ENCODE measurements at places on chromosomes 16 and 17.

DNA sequence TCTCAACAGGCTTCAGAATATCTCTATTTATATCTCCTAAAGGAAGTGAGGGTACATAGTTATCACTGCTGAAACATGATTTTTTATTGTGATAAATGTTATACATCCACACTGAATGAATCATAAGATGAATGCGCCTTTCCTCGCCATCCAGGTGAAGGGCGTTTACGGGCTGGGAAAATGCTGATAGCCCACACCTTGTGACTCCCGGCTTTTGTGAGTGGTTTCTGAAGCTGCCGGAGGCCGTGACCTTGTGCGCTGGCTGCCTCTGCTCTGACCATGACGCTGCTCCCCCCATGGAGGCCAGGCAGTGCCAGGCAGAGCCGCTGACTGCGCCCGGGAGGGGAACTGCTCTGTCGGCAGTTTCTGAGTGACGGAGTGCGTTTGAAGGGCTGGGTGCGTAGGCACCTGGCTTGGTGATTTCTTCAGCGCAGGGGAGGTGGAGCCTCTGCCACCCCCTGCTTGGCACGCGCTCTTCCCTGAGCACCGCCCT lies 97.2 kb downstream of the RAP1GAP2 start:
- no peaks in the 10 kb centered on the region for H3K4me1 ChIP-seq
- H3K27me3 ChIP-seq = no peaks in the 10 kb centered on the region
- no peak overlapping the region for H3K4me3 ChIP-seq
- peaks cover 23% of the 10 kb centered on the region for H3K36me3 ChIP-seq

GRCh38 chr16:81333356-81333755 lies 18.6 kb downstream of the GAN start:
- H3K36me3 ChIP-seq = no peaks in the 10 kb centered on the region
- H3K4me1 ChIP-seq = no peaks in the 10 kb centered on the region
- H3K27ac ChIP-seq = no peak overlapping the region
- no peaks in the 10 kb centered on the region for H3K27me3 ChIP-seq

GRCh38 chr16:2078096-2078495 lies 30.3 kb downstream of the TSC2 start:
- H3K27ac ChIP-seq = no peak overlapping the region
- H3K36me3 ChIP-seq = peaks cover 68% of the 10 kb centered on the region
- no peak for DNase-seq
- no peaks in the 10 kb centered on the region for H3K4me1 ChIP-seq
- no peak overlapping the region for H3K4me3 ChIP-seq

- no peaks in the 10 kb centered on the region for H3K4me1 ChIP-seq
- H3K4me3 ChIP-seq = no peak overlapping the region
- H3K27ac ChIP-seq = no peak overlapping the region
- no peaks in the 10 kb centered on the region for H3K27me3 ChIP-seq
- no peaks in the 10 kb centered on the region for H3K36me3 ChIP-seq
Measured at GRCh38 chr17:59234631-59235030, 14.3 kb downstream of the GDPD1 start.

GRCh38 chr17:80996422-80997305 lies 5.0 kb downstream of the CHMP6 start:
- H3K4me3 ChIP-seq = no peak overlapping the region
- H3K36me3 ChIP-seq = peaks cover 54% of the 10 kb centered on the region
- no peaks in the 10 kb centered on the region for H3K27me3 ChIP-seq
- H3K27ac ChIP-seq = no peak overlapping the region

- H3K4me3 ChIP-seq = no peak overlapping the region
- H3K36me3 ChIP-seq = peaks cover 46% of the 10 kb centered on the region
- DNase-seq = no peak
- no peak overlapping the region for H3K27ac ChIP-seq
- H3K4me1 ChIP-seq = no peaks in the 10 kb centered on the region
Measured at GRCh38 chr17:35660902-35661301, 70.5 kb upstream of the RASL10B start.

DNA sequence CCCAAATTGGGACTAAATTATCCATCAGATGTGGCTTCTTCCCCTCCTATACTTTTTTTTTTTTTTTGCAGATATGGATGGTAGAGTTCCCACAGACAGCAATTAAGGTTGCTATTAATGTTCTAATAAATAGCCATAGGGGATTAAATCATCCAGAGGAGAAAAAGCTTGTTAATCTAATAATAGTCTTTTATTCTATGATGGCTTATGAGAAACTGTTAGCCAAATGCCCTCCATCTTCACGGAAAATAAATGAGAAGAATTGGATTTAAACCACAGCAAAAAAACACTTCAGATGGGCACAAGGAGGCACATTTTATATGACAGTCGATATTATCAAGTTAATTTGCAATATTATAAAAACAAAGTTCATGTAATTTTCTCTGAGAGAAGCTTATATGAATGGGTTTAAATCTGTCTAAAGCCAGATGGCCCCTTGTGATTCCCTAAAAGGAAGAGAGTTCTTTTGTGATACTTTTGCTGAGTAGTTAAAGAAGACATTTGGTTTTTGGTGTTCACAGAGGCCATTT lies 5.1 kb upstream of the CAPNS2 start:
- no peak overlapping the region for H3K4me3 ChIP-seq
- no peak overlapping the region for H3K27ac ChIP-seq
- H3K36me3 ChIP-seq = no peaks in the 10 kb centered on the region
- no peaks in the 10 kb centered on the region for H3K4me1 ChIP-seq
- H3K27me3 ChIP-seq = no peaks in the 10 kb centered on the region
- DNase-seq = no peak

DNA sequence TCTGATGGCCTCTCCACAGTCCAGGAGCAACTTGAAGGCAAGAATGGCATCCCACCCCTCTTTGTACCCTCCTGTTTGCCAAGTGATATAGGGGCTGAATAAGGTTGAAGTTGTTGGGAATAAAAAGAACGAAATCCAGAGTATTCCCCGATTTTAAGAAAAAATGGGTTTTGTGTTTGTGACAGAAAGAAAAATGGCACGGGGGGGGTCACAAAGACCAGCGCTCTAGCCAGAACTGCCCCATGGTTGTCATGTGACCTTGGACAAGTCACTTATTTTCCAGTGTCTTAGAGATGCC lies 1.7 kb upstream of the HEXIM1 start:
- peaks cover 63% of the 10 kb centered on the region for H3K4me1 ChIP-seq
- no peaks in the 10 kb centered on the region for H3K36me3 ChIP-seq
- no peaks in the 10 kb centered on the region for H3K27me3 ChIP-seq
- H3K4me3 ChIP-seq = peak overlapping the region; percentile 94
- H3K27ac ChIP-seq = no peak overlapping the region

DNA sequence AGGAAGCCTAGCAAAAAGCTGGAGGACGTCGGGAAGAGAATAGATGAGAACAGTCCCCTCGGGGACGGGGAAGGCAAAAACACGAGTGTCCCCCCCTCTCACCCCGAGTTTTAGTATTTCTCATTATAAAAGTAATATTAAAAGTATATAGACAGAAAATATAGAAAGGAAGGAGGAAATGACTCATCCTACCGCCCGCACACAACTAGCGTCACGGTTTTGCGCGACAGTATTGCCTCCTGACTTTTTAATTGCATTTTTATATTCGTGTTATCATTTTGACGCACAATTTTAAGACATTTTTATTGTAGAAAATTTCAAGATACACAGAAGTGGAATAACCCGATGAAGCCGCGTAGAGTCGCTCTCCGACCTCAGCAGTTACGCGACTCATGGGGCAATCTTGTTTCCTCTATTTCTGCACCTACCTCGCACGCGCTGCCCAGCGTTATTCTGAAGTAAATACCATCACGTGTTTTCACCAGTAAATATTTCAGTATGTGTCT lies 652 bp upstream of the SLC25A19 start:
- H3K27me3 ChIP-seq = no peaks in the 10 kb centered on the region
- peaks cover 13% of the 10 kb centered on the region for H3K36me3 ChIP-seq
- peaks cover 21% of the 10 kb centered on the region for H3K4me1 ChIP-seq
- peak; percentile 38 for DNase-seq

DNA sequence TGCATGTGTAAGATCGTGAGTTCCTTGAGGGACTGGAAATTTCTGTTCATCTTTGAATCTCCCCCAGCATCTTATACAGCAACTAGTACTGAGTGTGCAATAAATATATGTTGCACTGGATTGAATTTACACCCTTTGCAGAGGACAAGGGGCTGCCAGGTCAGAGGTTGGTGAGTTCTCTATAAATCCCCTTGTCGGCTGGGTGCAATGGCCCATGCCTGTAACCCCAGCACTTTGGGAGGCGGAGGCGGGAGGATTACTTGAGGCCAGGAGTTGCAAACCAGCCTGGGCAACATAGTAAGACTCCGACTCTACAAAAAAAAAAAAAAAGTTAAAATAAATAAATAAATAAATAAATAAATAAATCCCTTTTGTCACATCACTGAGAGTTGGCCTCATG lies 9.4 kb upstream of the SP6 start:
- no peak overlapping the region for H3K4me3 ChIP-seq
- H3K27me3 ChIP-seq = peaks cover 8% of the 10 kb centered on the region
- peaks cover 19% of the 10 kb centered on the region for H3K4me1 ChIP-seq
- no peak overlapping the region for H3K27ac ChIP-seq
- no peaks in the 10 kb centered on the region for H3K36me3 ChIP-seq

- no peaks in the 10 kb centered on the region for H3K36me3 ChIP-seq
- H3K27me3 ChIP-seq = no peaks in the 10 kb centered on the region
- no peaks in the 10 kb centered on the region for H3K4me1 ChIP-seq
- DNase-seq = peak; percentile 16
- H3K4me3 ChIP-seq = no peak overlapping the region
Measured at GRCh38 chr17:32253117-32253611, 12.5 kb upstream of the RHBDL3 start.

- no peak overlapping the region for H3K4me3 ChIP-seq
- H3K4me1 ChIP-seq = peaks cover 71% of the 10 kb centered on the region
- no peak overlapping the region for H3K27ac ChIP-seq
- no peaks in the 10 kb centered on the region for H3K27me3 ChIP-seq
Measured at GRCh38 chr16:4373356-4373908, 1.8 kb downstream of the VASN start.

DNA sequence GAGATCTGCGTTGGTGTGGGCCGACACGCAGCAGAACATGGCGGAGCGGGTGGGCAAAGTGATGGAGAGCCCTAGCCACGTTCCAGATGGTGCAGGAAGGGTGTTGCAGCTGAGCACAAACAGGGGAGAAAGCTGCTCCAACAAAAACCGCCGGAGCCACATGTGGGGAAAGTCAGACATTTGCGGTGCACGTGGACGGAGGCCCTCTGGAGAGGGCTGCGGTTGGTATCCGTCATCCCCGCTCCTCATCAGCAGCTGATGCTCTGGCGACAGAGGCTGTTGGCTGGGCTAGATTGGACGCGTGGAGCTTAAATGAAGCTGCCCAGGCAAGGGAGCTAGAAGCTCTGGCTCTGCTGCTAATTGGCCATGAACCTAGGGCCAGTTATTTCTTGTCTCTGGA lies 43.5 kb upstream of the ADCY9 start:
- no peaks in the 10 kb centered on the region for H3K36me3 ChIP-seq
- no peak overlapping the region for H3K27ac ChIP-seq
- no peaks in the 10 kb centered on the region for H3K27me3 ChIP-seq
- H3K4me3 ChIP-seq = no peak overlapping the region
- no peak for DNase-seq

DNA sequence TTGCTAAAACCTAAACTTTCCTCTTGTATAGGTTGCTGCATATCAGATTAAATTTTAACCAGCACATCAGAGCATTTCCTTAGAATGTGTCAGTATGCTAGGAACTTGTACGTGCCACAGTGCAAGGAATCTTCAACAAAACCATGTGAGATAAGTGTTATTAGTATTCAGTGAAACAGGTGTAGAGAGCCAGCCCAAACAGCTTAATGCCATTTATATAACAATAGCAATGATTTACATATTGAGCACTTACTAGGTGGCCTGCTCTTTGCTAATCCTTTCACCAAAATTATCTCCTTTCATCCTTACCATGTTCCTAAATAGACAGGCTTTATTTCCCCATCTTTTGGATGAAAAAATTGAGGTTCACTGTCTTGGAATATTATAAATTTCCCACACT lies 485.7 kb downstream of the HS3ST4 start:
- H3K27me3 ChIP-seq = no peaks in the 10 kb centered on the region
- H3K4me1 ChIP-seq = no peaks in the 10 kb centered on the region
- DNase-seq = no peak
- H3K27ac ChIP-seq = no peak overlapping the region
- no peak overlapping the region for H3K4me3 ChIP-seq

DNA sequence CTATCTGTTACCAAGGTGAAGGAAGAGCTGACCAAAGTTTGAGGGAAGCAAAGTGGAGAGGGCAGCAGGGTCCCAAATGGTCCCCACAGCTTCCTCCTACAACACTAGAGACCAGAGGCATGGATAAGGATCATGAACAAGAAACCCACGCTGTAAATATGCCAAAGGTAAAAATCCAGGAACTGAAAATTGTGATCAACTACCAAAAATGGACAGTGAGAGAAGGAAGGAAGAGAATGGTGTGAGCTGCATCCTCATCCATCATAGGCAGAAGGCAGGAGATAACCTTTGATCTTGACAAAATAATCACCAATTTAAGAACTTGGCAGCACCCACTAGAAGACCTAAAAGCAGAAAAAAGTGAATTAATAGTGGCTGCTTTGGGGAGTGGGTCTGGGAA lies 66.2 kb downstream of the CYTH1 start:
- no peak for DNase-seq
- H3K4me3 ChIP-seq = peak overlapping the region; percentile 13
- no peaks in the 10 kb centered on the region for H3K27me3 ChIP-seq
- peaks cover 9% of the 10 kb centered on the region for H3K36me3 ChIP-seq
- peaks cover 84% of the 10 kb centered on the region for H3K4me1 ChIP-seq
- peak overlapping the region; percentile 50 for H3K27ac ChIP-seq

GRCh38 chr17:15650741-15651582 lies 31.5 kb upstream of the FBXW10B start:
- peak overlapping the region; percentile 31 for H3K4me3 ChIP-seq
- no peak for DNase-seq

DNA sequence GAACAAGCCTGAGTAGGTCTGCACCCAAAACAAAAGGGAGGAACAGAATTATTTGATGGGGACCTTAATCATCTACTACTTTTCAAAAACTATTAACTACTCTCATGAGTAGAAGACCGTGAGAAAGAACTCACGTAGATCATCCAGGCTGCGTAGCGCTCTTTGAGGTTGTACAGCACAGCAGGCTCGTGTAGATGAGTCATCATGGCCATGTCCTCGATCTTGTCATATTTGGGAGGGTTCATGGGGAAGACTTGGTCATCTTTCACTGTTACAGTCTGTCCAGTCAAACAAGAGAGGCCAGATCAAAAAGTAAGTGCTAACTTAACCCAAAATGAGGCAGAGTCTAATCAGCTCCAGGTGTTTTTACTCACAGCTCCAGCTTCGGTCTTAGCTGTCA lies 2.3 kb downstream of the MYH1 start:
- H3K27me3 ChIP-seq = no peaks in the 10 kb centered on the region
- H3K36me3 ChIP-seq = no peaks in the 10 kb centered on the region
- no peak overlapping the region for H3K27ac ChIP-seq
- no peaks in the 10 kb centered on the region for H3K4me1 ChIP-seq
- no peak for DNase-seq
- H3K4me3 ChIP-seq = no peak overlapping the region

GRCh38 chr16:2092256-2092620 lies 43.5 kb downstream of the PKD1 start:
- no peak for DNase-seq
- no peak overlapping the region for H3K4me3 ChIP-seq
- peaks cover 49% of the 10 kb centered on the region for H3K36me3 ChIP-seq
- no peaks in the 10 kb centered on the region for H3K27me3 ChIP-seq
- H3K27ac ChIP-seq = no peak overlapping the region

Measured in CD4-positive, alpha-beta T cell (primary cell).